ENCODE measurements at places on chromosomes 3 and 15.

DNA sequence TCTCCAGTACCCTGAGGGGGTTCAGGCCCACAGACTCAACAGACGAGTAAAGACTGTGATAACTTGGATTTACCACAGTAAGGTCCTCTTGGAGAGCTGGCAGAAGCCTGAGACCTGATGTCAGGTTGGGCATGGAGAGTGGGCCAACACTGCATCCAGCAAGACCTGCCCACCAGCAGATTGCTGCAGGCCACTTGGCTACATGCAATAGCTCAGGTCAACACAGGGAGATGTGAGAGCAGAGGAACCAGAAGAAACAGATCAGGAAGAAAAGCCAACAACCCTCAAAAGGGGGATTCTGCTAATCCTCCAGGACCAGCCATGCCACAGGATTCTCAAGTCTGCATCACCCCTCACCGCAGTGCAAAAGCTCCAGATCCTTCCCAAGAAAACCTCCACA lies 1.7 kb upstream of the IP6K1 start:
- no peak for DNase-seq

DNA sequence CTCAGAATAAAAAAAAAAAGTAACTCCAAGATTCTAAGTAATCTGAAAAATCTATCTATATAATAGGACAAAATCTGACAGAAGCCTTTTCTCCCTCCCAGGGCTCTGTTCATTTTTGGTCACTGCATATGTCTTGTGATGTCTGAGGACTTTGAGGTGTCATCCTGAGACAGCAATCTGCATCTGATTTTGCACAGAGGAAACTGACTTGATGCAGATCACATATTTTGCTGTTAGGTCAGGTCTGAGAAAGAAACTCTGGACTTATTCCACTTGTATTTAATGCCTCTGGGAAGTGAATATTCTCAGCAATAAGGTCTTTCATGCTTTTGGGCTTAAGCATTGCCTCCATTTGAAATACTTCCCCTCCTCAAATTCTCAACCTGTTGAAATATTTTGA lies 295.2 kb upstream of the THBS1 start:
- DNase-seq = no peak

DNA sequence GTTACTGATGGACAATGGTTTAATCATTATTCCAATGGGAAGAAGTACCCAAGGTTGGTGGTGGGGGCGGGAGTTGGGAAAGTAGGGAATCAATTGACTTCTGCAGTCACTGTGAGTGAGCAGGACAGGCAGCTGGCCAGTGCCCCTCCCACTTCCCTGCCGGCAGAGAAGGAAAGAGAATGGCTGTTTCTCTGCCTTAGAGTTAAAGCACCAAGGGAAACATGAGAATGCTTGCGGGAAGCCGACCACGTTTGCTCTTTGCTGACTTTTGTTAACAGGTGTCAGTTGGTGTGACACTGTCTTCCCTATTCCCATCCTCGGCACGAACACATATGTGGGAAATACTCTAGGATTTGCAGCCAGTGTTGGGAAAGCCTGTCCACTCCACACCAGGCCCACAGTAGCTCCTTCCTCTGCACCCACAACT lies 33.5 kb upstream of the MFSD1 start:
- DNase-seq = no peak

GRCh38 chr3:45009868-45010267 lies 16.2 kb upstream of the CLEC3B start:
- DNase-seq = no peak

GRCh38 chr3:114095796-114096195 lies 39.3 kb downstream of the QTRT2 start:
- DNase-seq = no peak

GRCh38 chr3:24310887-24311286 lies 183.8 kb downstream of the THRB start:
- no peak for DNase-seq

GRCh38 chr15:74775132-74775562 lies 6.7 kb upstream of the CSK start:
- no peak for DNase-seq

GRCh38 chr3:128301186-128302023 lies 148.1 kb downstream of the EEFSEC start:
- peak; percentile 27 for DNase-seq

DNA sequence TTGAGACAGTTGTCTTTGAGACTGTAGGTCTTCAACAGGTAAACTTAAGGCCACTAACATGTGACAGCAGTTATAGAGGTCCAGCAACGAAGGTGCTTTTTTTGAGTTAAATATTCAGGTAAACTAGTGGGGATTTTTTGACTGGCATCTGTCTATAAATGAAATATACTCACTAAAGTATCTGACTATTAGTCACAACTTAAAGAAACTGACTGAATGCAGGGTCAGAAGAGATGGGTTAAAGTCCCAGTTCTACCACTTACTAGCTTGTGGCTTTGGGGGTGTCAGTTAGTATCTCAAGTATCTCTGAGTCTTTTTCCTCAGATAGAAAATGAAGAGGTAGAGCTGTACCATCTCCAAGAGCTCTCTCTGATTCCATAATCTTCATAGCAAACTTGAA lies 18.0 kb downstream of the MIX23 start:
- DNase-seq = no peak

DNA sequence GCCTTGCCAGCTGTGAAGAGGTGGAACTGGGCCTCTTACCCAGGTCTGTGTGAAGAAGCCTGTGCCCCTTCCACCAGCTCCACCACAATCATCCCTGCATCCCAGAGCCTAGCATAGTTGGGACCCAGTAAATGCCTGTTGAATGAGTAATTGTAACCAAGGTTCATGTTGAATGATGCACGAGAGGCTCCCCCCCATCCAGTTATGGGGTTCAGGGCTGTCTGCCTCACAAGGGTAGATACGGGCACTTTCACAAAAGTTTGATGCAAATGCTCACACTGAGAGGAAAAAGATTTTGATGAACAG lies 29.5 kb upstream of the TSEN2 start:
- no peak for DNase-seq

DNA sequence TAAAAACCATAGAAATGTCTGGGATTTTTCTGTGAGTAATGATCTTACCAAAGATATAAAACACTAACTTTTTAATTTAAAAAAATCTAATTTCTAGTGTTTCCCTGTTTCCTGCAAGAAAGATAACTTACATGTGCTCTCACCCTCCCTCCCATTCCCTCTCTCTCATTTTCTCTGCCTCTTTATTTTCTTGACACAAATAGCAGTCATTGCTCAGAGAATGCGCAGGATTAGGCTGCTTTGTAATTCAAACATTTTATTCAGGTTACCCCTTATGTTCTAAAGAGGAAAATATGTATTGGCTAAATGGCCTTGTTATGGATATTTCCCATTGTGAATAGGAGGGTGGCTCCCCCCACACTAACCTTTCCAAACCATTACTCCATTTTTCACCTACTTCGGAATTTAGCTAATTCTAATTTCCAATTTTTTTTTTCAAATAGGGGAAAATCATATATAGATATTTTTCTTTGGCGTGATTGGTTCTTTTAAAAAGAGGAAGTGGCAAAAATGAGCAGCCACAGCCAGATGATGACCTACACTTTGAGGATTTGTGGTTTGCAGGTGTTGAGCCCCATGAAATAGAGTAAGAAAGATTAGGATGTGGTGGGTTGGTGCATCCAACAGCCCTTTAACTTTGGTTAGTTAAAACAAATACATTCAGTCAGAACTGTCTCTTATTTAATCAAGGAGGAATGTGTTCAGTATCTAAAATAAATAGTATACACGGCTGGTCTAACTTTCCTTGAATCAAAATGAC lies 554.4 kb downstream of the IGSF11 start:
- DNase-seq = no peak

DNA sequence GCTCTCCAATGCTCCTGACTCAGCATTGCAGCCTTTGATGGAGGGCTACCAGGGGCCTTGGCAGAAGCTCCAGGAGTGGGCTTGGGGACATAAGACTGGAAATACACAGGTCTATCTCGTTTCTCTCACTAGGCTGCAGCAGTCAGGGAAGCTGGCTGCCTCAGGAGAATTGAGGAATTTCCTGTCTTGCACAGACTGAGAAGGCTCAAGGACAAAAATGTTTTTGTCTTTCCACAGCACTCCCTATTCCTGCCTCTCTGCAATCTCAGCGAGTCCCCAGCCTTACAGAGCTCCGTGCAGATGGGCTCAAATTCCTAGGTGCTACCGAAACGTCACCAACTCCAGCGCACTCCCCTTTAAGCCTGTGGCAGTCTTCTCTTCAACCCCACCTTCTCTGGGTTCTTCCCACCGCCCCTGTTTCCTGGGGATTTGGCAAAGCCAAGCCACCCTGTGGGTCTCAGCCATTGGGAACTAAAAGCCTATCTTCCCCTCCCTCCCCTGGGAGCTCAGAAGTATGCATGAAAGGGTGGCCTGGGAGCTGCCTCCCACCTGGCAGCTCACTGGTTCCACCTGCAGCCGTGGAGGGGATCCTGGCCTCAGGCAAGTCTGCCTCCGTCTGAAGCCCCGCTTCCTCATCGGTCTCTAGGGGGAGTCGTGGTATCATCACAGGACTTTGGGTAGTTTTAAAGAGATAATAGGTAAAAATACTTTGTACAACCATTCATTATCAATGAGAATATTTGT lies 322.6 kb upstream of the FRG2C start:
- DNase-seq = no peak

GRCh38 chr15:89502867-89503595 lies 6.6 kb upstream of the RHCG start:
- no peak for DNase-seq

GRCh38 chr15:65423150-65423975 lies 616 bp upstream of the IGDCC4 start:
- no peak for DNase-seq

- DNase-seq = no peak
Measured at GRCh38 chr3:89059211-89059925, 48.1 kb upstream of the EPHA3 start.

DNA sequence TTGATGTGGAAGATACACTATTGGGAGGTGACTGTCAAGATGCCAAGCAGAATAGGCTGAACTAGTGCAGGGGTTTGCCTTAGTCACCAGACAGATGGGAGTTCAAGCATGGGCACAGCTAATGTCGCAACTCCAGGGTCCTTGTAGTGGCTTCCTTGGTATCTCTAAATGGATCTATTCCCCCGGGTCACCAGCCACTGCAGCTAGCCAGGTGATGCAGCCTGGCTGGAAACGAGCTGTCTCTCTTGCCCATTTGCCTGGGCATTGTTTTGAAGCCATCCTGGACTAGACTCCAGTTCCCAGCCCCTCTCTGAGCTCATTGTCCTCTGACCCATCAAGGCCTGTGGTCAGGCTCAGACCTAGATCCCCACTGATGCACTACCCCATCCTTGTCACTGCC lies 8.4 kb upstream of the CPEB1 start:
- peak; percentile 23 for DNase-seq

DNA sequence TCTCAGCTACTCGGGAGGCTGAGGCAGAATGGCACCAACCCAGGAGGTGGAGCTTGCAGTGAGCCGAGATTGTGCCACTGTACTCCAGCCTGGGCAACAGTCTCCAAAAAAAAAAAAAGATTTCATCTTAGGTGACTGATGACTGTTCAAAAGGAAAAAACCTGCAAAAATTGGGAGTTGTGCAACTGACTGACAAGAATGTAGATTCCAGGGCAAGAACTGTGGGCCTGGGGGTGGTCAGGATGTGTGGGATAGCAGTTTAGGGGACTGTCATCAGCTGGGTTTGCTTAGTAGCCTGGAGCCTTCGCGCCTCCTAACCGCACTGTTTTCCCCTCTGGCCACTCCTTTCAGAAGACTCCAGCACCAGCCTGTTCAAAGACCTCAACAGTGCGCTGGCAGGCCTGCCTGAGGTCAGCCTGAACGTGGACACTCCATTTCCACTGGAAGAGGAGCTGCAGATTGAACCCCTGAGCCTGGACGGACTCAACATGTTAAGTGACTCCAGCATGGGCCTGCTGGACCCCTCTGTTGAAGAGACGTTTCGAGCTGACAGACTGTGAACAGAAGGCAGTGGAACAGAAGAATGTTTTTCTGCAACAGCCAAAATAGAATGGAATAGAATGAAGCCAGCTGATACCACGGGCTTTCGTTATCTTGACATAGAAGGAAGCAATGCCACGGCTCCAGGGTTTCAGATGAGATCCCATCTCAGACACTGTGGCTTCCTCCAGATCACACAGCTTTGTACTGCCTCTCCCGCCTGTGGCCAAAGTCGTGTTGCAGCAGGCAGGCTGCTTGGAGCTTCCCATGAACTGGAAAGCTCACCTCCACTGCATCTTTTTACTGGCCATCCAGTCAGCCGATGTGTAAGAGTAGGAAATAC lies 75.3 kb upstream of the BLM start:
- DNase-seq = no peak

GRCh38 chr3:126986001-126986400 lies 3.1 kb downstream of the PLXNA1 start:
- no peak for DNase-seq

- DNase-seq = peak; percentile 38
Measured at GRCh38 chr3:160757233-160758106, 1.4 kb downstream of the PPM1L start.

- peak; percentile 61 for DNase-seq
Measured at GRCh38 chr3:151168269-151169094, 34.5 kb downstream of the GPR171 start.

DNA sequence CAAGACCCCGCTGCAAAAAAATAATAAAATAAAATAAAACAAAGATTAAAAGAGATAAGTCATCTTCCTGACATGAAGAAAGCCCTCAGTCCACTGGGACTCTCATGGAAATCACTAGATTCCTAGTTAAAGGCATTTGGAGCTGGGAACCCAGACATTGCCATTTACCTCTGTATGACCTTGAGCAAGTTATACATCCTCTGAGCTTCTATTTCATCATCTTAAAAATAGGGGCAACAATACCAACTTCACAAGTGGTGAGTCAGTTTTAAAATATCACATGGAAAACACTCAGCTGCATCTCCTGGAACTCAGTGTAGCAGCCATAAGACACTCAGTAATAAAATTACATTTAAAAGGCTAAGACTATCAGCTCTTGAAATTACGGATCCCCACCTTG lies 334.8 kb downstream of the ERC2 start:
- DNase-seq = no peak

GRCh38 chr3:62559831-62560445 lies 186.6 kb upstream of the FEZF2 start:
- DNase-seq = peak; percentile 51

DNA sequence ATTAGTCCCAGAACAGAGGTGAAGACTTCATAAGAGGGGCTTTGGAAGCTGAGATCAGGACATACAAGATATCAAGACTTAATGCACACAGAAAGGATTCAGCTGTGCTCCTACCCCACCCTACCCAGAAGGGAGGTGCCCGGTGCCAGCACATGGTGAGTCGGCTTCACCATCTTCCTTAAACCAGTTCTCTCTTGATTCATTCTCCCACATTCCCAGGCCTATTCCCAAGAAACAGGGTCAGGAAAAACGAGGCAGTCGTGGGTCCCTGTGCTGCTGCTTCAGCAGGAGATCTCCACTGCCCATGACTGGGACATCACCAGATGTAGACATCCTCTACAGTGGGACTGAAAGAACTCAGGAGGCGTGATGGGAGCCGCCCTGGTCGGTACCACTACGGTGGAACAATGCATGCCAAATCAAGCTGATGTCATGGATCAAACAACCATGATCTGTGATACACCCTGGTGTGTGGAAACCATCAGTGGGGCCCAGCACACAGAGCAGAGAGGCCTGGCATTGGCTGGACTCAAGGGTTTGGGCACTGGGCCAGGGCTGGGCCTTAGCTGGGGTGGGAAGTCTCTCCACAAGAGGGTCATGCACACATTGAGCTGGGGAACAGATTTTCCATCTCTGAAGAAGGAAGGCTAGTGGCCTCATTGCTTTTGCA lies 41.9 kb downstream of the CCDC12 start:
- no peak for DNase-seq

Data from NCI-H2171 treated with DMSO at 0.1 percent for 48 hours (cell line).